NCI-H146 (cell line): ENCODE measurements at places on chromosomes 1 and 21.

DNA sequence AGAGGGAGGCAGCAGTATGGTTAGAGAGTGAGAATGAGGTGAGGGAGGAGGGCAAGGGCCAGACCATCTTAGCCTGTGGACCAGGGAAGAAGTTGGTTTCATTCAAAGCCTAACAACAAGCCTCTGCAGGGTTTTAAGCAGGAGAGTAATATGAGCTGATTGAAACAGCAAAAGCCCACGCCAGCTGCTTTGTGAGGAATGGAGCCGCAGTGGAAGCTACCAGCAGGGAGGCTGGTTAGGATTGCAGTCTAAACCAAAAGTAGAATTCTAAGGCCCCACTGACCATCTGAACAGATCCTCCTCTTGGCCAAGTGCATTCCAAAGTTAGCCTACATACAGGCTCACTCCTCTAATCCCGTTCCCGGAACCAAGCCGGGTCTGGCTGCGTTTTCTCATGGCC is 44.8 kb downstream of the OLFML3 start:
- peak; percentile 39 for DNase-seq

- peak; percentile 17 for DNase-seq
These were observed 871 bp downstream of the TUFT1 start for GRCh38 chr1:151540982-151541377.

DNA sequence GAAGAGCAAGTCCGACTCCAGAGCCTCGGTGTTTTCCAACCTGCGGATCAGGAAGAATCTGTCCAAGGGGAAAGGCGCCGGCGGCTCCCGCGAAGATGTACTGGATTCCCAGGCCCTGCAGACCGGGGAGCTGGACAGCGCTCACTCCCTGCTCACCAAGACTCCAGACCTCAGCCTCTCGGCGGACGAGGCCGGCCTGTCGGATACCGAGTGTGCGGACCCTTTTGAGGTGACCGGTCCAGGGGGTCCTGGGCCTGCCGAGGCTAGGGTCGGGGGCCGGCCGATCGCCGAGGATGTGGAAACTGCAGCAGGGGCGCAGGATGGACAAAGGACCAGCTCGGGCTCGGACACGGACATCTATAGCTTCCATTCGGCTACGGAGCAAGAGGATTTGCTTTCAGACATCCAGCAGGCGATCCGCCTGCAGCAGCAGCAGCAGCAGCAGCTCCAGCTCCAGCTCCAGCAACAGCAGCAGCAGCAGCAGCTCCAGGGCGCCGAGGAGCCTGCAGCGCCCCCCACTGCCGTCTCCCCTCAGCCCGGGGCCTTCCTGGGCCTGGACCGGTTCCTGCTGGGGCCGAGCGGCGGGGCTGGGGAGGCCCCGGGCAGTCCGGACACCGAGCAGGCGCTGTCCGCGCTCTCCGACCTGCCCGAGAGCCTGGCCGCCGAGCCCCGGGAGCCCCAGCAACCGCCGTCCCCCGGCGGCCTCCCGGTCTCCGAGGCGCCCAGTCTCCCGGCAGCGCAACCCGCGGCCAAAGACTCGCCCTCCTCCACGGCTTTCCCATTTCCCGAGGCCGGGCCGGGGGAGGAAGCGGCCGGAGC is 827 bp downstream of the FMN2 start:
- peak; percentile 78 for DNase-seq

DNA sequence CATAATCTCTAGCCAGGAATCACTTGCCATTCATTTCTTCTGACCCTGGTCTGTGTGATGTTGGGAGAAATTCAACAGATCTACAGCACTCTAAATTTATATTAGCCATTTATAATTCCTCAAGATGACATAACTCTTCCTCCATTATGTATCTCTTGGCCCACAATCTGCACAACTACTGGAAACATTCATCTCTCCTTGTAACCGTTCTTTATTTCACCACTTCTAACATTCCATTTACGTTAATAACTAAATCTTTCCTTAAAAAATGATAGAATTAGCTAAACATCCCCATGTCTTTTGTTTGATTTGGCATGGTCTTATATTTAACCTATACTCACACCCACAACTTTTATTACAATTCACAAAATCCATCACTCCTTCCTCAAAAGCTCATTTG is 166.0 kb downstream of the COL11A1 start:
- DNase-seq, result no peak

DNA sequence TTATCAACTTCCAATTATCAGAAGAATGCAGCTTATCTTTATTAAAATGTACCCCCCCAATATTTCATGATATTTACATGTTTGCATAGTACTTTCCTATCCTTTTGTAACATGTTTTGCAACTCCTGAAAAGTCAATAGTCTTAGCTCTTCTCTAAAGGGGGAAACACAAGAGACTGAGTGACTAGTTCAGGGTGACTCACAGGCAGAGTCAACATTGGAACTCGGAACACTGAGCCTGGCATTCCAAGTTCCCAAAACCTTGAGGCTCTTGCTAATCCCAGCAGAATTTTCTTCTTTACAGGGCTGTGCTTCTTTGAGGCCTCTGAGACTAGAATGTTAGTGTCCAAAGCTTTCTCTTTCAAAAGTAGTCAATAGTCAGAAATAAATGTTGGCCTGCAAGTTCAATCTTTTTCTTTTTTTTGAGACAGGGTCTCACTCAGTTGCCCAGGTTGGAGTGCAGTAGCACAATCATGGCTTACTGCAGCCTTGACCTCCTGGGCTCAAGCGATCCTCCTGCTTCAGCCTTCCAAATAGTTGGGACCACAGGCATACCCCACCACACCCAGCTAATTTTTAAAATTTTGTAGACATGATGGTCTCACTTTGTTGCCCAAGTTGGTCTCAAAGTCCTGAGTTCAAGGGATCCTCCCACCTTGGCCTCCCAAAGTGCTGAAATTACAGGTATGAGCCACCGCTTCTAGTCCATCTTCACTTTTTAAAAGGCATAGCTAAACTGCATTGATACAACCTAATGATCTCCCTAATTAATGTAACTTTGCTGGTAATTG is 37.5 kb downstream of the ZNF281 start:
- no peak for DNase-seq

- DNase-seq, result no peak
These were observed 197.7 kb upstream of the DUSP10 start for GRCh38 chr1:221939607-221940006.

DNA sequence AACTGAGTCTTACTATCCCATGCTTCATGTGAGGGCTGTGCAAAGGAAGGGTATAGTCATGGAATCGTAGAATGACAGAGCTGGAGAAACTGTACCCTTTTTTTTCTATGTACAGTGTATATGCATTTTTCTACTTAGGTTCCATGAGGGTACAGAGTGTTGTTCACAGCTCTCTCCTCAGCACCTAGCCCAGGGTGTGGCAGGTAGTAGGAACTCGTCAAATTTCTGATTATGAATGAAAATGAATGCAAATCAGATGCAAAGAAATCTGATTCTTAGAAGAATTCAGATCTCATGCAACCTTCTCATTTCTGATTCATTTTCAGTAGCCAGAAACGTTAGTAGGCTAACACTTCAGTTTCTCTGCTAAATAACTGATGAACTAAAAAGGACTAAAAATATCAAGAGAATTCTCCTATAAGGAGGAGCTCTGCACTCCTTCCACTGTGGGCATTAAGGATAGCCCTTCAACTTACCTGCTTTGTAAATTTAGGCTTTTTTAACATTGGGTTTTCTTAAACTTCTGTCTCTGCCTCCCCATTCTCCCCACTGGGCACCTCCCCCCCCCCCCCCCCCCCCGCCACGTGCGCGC is 18.0 kb upstream of the HHAT start:
- no peak for DNase-seq

DNA sequence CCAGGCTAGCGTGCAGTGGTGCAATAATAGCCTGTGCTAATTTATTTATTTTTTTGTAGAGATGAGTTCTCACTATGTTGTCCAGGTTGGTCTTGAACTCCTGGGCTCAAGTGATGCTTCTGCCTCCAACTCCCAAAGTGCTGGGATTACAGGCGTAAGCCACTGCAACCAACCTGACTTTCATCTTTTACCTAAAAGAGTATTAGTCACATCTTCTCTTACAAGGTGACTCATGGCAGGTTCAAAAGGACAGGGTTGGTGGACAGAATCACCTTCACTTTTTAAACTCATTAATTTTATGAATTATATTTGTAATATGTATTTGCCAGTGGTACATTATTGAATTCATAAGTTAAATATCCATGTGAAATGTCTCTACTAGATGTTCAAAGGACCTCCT is 18.1 kb downstream of the JAM2 start:
- no peak for DNase-seq

- no peak for DNase-seq
These were observed 5.1 kb upstream of the TRIM62 start for GRCh38 chr1:33186936-33187335.

GRCh38 chr1:101769520-101769919 is 227.2 kb downstream of the OLFM3 start:
- no peak for DNase-seq

DNA sequence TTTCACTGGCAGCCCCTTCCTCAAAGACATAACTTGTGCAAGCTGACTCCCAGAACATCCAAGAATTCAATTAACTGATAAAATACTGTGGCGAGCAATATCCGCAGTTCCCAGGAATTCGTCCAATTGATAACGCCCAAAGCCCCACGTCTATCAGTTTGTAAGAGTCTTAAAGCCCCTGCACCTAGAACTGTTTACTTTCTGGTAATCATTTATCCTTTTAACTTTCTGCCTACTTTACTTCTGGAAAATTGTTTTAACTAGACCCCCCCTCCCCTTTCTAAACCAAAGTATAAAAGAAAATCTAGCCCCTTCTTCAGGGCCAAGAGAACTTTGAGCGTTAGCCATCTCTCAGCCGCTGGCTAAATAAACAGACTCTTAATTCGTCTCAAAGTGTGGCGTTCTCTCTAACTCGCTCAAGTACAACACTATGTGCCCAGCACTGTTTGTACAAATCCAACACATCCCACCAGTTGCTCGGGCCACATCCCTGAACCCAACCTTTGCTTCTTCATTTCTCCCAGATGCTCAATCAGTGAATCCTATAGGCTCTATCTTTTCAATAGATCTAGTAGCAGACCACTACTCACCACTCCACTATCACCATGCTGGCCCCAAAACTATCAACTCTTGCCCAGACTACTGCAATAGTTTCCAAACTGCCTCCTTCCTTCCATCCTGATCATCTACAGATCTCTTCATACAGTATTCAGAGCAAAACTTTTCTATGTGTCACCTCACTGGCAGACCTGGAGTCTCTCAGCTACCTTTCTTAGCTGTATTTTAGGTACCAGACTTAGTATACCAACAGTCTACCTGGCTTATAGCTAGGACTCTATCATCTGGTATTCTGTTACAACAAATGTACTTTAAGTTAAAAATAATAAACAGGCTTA is 3.3 kb upstream of the CHD1L start:
- no peak for DNase-seq

DNA sequence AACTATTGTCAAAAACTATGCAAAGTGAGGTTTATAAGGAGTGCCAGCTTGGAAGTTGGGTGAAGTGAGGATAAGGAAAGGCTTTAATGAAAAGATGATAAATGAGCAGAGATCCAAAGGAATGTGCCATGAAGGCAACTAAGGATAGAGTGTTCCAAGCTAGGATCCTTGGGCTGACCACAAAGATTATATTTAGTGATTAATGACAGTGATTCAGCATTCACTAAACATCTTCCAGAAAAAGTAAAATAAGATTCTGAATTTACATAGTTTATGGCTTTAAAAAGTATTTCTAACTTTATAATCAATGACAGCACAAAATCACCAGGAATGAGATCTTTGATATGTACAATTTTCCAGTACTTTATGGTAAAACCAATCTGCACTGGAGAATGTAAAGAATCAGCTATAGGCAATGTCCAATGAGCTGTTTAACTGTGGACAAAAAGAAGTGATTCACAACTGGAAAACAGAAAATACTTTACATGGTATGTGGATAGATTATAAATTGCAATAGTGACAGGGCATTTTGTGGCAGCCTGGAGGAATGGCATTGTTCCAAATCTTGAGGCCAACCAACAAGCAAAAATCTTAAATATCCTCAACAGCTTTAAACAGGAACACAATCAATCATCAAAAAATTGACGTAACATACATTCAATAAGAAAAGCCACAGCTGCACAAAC is 91.2 kb upstream of the KCTD3 start:
- DNase-seq, result no peak
